Muscle of back (tissue), 13 donors: ENCODE measurements at places on chromosomes 4 and X.

- peak; percentile 14 for DNase-seq
Observed at GRCh38 chr4:111037591-111038360, 414.9 kb upstream of the PITX2 start.

GRCh38 chr4:168724243-168724642 lies 227.4 kb downstream of the PALLD start:
- DNase-seq = no peak

DNA sequence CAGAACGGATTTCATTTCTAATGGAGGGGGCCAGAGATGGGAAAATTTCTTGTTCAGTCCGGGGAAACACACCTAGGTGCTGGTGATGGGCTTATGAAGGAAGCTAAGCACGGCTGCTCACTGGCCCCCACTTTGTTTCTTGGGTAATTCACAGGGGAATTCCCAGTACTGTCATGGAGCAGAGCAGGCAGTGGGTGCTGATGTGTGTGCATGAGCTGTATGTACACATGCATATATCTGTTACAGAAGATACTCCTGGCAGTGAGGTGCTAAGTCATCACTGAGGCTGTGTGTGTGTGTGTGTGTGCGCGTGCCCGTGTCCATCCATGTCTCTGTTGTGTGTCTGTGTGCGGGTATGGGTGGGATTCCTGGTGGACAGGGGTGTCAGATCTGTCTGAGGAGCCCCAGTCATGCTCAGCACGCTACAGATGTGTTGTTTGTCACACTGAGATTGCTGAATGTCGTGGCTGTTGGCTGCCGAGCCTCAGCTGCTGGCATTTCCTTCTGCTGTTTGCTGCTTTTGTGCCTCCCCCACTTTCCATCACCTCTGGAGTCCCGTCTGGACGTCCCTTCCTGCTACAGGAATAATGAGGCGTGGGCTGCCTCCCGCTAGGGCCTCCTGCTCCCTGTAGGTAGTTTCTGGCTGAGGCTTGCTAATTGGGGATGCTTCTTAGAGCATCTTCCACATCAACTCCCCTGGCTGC lies 53.3 kb downstream of the JADE1 start:
- no peak for DNase-seq

GRCh38 chrX:102085706-102086105 lies 39.8 kb upstream of the TCEAL2 start:
- DNase-seq = no peak

DNA sequence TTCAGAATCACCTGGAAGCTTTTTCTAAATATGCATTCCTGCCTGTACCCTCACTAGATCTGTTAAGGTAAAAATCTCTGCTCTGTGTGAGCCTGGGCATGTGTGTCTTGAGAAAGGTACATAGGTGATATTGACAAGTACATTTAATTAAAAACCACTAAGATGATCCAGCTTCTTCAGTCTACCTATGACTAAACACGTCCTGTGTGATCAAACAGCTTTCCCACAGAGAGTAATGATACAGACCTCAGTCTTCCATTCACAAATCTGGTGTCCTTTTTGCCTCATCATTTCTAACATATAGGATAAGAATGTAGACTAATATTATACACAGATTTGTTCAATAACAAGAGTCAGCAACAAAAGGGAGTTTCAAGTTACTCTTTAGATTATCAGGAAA lies 42.6 kb downstream of the GALNT7 start:
- no peak for DNase-seq

DNA sequence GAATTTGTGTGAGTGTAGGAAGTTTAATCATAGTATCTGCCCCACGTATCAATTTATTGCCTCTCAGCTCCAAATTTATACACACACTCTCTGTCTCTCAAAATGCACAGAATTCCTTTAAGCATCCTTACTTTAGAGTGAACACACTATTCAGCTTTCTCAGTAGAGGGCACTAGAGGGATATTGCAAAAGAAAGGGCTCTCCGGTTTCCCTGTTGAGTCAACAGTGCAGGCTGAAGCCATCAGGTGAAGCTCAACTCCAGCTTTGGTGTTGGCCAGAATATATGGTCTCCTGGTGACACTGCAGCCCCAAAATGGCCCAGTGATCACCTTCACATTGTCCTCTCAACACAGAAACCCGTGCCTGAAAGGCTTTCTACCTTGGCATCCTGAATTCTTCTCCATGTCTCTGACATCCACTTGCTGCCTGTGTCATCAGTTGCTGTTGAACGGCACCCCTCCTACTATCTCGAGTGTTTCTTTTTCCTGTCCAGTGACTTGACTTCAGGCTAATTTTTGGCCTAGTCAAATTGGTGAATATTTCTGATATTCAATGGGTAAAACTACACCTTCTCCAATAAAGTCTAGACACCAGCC lies 670.5 kb downstream of the GABRG1 start:
- peak; percentile 41 for DNase-seq

- DNase-seq = peak; percentile 21
Observed at GRCh38 chrX:69951753-69952152, 98.0 kb downstream of the AWAT2 start.
